ENCODE measurements at places on chromosomes 1 and 21. TPM values are rescaled to one million over a fixed set of nuclear protein-coding genes. Genes with fewer than 3 reads are reported as not detected.

- no peaks in the 10 kb centered on the region for H3K36me3 ChIP-seq
- peaks cover 58% of the 10 kb centered on the region for H3K4me1 ChIP-seq
- H3K4me3 ChIP-seq: no peak overlapping the region
- no peaks in the 10 kb centered on the region for H3K27me3 ChIP-seq
Observed at GRCh38 chr1:172674831-172675613, 16.1 kb downstream of the FASLG start.

DNA sequence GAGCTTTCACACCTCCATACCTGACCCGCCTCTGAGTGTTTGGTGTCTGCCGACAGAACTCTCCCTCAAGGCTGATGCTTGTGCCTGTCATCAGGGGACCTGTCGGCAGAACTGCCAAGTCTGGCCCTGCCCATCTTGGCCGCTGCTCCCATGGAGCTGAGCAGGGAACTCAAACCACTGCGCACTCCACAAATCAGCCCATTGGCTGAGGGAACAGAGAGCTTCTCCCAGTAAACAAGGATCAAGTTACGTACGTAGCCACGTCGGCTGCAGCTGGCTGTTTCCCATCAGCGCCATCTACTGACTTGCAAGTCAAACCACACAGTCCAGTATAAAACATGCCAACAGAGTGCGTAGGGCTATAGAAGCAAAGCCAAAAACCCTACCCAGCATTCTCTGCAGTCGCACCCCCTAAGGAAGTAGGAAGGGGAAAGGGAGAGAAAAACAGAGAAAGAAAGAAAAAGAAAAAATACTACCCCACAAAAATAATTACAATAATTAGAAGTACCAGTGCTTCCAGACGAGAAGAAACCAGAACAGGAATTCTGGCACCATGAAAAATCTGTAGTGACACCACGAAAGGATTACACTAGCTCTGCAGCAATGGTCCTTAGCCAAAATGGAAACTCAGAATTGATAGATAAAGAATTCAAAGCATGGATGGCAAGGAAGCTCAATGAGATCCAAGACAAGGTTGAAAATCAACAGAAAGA lies 13.1 kb downstream of the KRTAP13-1 start:
- DNase-seq: no peak
- H3K4me3 ChIP-seq: no peak overlapping the region
- H3K27me3 ChIP-seq: no peaks in the 10 kb centered on the region
- H3K36me3 ChIP-seq: no peaks in the 10 kb centered on the region

Gene MRPS15
- 34.9 TPM for total RNA-seq

Gene SHISAL2A
- 54.6 TPM for total RNA-seq

DNA sequence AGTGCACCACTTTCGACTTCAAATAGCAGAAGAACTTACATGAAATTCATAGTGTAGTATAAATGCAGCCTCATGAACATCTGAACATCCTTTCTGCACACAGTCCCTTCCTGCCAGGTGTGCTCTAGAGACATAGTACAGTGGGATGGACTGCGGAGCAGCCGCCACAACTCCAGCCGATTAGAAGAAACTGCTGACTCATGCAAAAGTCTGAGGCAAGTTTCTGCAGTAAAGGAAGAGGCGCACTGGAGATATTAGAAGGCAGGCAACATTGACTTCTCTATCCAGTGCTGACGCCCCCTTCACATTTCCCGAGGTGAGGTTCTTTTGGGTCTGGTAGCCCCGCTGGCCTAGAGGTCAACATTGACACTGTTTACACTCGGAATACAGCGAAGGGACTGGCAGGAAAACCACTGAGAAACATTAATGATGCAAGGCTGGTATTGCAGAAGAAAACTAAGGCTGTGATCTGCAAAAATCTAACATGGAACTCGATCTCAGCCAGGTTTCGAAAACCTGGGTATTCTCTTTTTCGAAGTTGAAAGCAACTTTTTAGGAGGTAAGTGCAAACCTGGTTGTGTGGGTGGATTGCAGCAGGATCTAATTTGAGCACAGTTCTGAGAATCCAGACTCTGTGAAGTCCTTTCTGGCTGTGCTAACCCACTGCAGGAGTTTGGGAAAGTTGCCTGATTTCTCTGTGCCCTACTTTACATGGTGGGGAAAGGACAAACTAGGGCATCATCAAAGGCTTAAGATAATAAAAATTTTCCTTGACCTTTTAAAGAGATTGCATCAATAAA lies 90.7 kb downstream of the CDC7 start:
- H3K27ac ChIP-seq: no peak overlapping the region
- H3K4me1 ChIP-seq: peaks cover 10% of the 10 kb centered on the region
- peak overlapping the region; percentile 0 for H3K4me3 ChIP-seq
- no peaks in the 10 kb centered on the region for H3K36me3 ChIP-seq

Gene GBP3
- total RNA-seq: 27.9 TPM

DNA sequence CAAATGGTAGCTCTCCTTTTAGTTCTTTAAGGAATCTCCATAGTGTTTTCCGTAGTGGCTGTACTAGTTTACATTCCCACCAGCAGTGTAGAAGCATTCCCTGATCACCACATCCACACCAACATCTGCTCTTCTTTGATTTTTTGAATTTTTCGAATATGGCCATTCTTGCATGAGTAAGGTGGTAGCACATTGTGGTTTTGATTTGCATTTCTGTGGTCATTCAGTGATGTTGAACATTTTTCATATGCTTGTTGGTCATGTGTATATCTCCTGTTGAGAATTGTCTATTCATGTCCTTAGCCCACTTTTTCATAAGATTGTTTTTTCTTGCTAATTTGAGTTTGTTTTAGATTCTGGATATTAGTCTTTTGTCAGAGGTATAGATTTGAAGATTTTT lies 84.6 kb upstream of the B3GALT2 start:
- H3K36me3 ChIP-seq: no peaks in the 10 kb centered on the region
- no peaks in the 10 kb centered on the region for H3K4me1 ChIP-seq
- no peak for DNase-seq
- no peak overlapping the region for H3K27ac ChIP-seq
- H3K27me3 ChIP-seq: no peaks in the 10 kb centered on the region

GRCh38 chr1:93656491-93656890 lies 25.1 kb downstream of the BCAR3 start:
- DNase-seq: no peak
- H3K36me3 ChIP-seq: no peaks in the 10 kb centered on the region
- H3K27ac ChIP-seq: no peak overlapping the region
- H3K27me3 ChIP-seq: no peaks in the 10 kb centered on the region
- H3K4me3 ChIP-seq: no peak overlapping the region

DNA sequence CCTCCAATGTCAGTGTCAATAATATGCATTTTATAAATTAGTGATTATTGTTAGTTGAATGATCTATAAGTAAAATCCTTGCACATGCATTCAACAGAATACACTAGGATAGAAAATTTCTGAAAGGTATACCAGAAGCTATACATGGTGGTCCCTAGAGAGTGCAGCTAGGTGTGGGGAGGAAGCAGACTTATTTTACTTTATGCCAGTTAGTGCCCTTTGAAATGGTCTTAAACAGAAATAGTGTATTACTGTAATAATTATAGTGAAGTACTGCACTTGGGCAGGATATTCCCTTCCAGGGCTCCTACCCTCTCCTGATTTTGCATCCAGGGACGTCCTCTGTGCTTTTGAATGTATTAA lies 23.2 kb upstream of the WDR26 start:
- DNase-seq: no peak
- no peaks in the 10 kb centered on the region for H3K36me3 ChIP-seq
- no peaks in the 10 kb centered on the region for H3K27me3 ChIP-seq
- no peak overlapping the region for H3K4me3 ChIP-seq

GRCh38 chr1:3924825-3925220 lies 24.8 kb upstream of the C1orf174 start:
- H3K27me3 ChIP-seq: no peaks in the 10 kb centered on the region
- no peak overlapping the region for H3K4me3 ChIP-seq
- no peak overlapping the region for H3K27ac ChIP-seq
- no peak for DNase-seq
- H3K4me1 ChIP-seq: no peaks in the 10 kb centered on the region

Measured in T-cell (primary cell).